KBM-7 (cell line): ENCODE measurements at places on chromosomes 13 and 19.

- DNase-seq, result no peak
These were observed 9.0 kb downstream of the BLOC1S3 start for GRCh38 chr19:45187421-45188100.

- no peak for DNase-seq
These were observed 3.3 kb upstream of the TM6SF2 start for GRCh38 chr19:19276386-19276785.

DNA sequence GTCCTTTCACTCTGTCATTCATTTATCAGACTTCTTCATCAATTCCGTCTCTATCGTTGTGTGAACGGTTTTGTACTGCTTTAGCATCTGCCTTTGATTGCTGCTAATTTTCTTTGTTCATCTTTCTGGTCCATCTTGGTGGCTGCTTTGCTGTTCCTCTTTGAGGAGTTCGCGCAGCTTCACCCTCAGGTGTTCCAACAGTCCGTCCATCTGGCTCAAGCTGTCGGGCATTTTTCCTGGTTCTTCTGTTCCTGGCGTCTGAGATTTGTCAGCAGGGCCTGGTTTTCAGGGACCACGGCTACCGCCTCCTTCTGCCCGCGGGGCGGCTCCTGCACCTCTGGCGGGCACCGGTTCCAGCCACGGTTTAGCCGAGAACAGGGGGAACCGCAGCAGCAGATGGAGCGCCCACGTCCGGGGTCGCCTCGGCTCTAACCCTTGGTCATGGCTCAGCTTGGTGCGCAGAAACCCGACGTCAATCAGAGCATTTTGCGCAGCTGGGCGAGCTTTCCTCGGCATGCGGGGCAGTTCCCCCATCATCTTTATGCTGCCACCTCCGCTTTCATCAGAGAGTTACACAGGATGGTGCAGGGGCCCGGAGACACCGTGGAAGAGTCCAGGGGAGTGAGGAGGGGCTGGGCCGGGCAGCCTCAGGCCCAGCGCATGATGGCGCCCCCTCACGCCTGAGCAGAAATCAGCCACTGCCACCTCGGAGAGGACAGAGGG lies 89.5 kb downstream of the ZNF100 start:
- no peak for DNase-seq

DNA sequence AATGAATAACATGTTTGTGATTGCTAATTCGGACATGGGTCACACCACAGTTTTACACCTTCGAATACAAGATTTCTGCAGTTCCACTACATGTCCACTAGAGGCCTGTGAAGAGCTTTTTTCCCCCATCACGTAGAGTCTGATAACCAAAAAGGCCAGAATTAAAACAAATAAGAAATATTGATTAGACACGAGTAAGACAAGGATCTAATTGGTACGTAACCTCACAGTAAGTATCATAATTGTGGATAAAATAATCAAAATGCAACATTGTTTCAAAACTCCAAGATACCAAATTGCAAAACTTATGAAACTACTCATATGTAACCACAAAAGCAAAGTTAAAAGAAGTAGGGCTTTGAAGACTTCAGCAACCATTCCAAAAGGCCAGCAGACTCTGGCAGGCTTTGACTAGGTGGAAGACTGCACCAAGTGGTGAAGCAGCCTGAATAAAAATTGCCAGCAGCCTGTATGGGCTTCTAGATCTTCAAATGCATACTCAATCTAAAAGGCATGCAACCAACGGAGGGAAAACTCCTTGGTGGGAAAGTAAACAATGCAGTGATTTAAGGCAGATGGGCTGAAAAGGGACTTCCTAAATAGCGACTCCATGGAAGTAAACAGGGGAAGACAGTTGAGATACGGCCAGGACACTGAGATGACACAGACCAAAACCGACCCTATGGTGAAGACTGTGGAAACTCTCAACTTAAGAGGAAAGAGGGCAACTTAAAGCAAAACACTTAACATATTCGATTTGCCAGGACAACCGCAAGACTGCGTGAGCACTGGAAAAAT lies 56.7 kb downstream of the STARD13 start:
- peak; percentile 54 for DNase-seq

DNA sequence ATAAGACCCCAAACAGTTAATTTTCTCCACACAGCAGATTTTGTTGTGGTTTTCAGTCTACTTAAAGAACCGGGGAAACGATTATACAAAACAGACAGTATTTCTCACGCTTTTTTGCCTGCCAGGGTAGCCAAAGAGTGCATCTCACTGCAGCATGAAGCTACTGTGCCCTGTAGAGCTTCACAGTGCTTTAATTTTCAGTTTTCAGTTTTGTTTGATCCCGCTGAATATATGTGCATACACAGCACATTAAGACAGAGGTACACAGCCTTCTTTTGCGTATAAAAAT lies 215.0 kb downstream of the TEX29 start:
- DNase-seq, result no peak

- no peak for DNase-seq
These were observed 79.8 kb upstream of the NBEA start for GRCh38 chr13:34862311-34862710.

GRCh38 chr19:55377356-55378131 lies 918 bp downstream of the TMEM190 start:
- DNase-seq, result no peak

GRCh38 chr13:29844441-29844840 lies 6.0 kb downstream of the UBL3 start:
- no peak for DNase-seq

GRCh38 chr13:66914155-66914554 lies 316.0 kb downstream of the PCDH9 start:
- DNase-seq, result peak; percentile 11

GRCh38 chr13:98451676-98452470 lies 125.0 kb downstream of the STK24 start:
- no peak for DNase-seq

- no peak for DNase-seq
These were observed 403.0 kb downstream of the LMO7 start for GRCh38 chr13:76038920-76039716.

- DNase-seq, result no peak
These were observed 88.2 kb upstream of the GPR183 start for GRCh38 chr13:99395436-99395835.

DNA sequence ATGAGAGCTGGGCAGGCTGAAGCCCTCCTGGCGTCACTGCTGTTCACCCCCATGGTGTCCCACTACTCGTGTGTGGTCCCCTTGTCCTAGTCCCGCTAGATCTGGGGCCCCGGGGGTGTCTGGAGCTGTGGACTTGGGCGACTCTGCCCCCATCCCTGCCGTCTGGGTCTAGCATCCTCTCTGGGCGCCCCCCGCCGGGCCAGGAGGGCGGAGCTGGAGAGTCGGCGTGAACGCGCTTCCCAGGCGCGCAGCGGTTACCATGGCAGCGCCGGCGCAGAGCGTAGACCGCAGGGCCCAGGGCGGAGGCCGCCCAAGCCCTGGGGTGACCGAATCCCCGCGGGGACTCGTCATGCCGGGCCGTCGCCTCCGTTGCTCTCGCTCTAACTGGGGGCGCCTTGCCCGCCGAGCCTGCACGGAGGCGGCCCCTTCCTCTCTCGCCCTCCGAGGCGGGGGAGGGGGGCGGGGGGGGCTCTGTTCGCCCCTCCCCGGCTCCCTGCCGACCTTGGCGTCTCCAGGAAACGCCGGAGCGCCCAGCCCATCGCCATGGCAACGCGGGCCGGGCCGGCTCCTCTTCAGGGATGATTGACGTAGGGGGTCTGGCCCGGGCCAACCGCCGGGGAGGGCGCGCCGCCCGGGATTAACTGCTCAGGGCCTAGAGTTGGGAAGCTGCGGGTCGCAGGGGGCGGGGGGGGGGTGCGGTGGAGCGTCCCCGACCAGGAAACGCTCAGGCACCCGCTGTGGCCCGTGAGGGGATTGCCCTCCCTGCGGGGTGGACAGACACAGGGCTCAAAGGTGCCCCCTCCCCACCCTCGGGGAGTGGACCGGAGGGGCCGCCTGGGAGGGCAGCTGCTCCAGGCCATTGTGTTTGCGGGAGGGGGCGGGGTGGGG lies 8.9 kb downstream of the ISYNA1 start:
- DNase-seq, result no peak

GRCh38 chr19:18122860-18123795 lies 25.6 kb downstream of the MAST3 start:
- DNase-seq, result no peak

- DNase-seq, result no peak
These were observed 18.6 kb downstream of the FBXO46 start for GRCh38 chr19:45711851-45712698.

DNA sequence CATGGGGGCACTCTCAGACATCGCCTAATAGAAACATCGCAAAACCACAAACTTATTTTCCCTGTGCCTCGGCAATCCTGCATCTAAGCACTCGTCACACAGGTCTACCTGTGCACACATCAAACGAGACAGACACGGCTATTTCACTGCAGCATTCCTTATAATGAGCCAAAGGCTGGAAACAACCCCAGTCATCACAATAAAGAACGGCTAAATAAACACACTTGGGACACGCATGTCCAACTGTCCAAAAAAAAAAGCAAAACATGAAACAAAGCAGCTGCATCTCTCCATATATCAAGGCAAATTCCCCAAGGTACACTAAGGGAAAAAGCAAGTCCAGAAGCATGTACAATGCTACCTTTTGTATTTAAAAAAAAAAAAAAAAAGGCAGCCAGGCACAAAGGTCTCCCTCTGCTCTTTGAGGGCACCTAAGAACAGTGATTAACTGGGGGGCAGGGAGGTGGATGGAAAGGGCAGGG lies 27.2 kb upstream of the CCNP start:
- DNase-seq, result no peak

- no peak for DNase-seq
These were observed 187.1 kb downstream of the KATNAL1 start for GRCh38 chr13:30120133-30120822.

- DNase-seq, result no peak
These were observed 870.2 kb downstream of the EFNB2 start for GRCh38 chr13:105665284-105665683.

DNA sequence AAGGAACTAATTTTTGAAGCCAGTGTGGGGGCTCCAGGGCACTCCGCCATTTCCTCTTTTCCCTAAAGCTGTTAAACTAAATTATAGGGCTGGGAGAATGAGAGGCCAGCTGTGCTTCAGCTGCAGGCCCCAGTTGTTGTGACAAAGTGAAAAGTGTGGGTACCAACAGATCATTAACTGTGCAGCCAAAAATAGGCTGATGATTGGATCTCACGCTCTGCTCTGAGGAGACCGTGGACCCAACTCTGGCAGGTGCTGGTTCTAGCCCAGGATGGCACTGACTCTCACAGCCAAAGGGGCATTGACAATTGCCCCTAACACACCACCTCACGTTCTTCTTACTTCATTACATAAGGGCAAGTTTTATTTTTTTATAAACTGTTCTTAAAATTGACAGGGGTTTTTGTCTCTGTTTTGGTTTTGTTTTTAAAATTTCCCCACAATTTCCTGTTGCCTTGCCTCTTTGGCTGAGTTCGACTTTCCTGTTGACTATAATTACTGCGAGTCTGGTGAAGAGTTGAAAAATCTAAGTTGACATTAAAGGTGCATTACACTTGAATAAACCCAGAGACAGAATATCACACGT lies 391.0 kb downstream of the FGF9 start:
- no peak for DNase-seq

DNA sequence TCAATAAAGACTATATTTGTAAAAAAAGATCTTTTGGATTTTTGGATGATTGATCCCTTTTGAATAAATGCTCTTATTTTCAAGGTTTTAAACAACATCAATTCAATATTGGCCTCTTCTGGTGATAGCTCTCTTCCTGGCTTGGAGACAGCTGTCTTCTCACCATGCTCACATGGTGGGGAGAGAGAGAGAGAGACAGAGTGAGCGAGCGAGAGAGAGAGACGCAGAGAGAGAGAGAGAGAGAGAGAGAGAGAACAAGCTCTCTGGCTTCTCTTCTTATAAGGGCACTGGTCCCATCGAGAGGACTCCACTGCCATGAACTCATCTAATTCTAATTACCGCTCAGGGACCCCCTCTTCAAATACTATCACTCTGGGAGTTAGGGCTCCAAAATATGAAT lies 32.1 kb upstream of the FARP1 start:
- no peak for DNase-seq

- DNase-seq, result no peak
These were observed 117.9 kb downstream of the CRYL1 start for GRCh38 chr13:20407759-20408158.

GRCh38 chr13:35723821-35724220 lies 247.3 kb upstream of the MAB21L1 start:
- peak; percentile 56 for DNase-seq

DNA sequence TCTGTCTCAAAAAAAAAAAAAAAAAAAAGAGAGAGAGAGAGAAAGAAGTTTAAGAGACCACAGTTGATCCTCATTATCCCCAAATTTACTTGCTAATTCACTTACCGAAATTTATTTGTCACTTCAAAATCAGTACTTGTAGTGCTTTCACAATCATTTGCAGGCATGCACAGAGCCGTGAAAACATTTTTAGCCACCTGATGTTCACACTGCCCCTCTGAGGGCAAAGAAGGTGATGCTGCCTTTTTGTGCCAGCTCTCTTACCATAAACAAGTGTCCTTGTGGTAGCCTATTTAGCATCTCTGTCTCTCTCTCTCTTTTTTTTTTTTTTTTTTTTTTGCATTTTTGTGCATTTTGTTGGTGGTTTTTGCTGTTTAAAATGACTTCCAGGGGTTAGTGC lies 24.1 kb upstream of the CASP14 start:
- peak; percentile 32 for DNase-seq

DNA sequence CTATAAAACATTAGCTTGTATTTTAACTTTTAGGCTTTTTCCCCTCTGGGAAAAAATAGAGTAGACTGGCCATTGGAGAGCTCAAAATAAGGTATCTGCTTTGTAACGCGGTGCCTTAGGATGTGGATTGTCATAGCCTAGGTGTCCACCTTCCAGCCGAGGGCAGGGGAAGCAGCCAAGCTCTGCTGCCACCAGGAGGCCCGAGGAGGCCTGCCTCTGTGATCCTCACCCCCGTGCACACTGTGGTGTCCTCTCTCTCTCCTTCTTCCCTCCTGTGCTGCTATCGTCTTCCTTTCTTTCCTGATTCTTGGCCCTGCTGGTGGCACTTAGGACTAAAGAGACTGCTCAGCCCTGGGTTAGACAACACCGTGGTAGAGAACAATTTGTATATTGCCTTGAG lies 11.3 kb downstream of the HNRNPM start:
- DNase-seq, result no peak

DNA sequence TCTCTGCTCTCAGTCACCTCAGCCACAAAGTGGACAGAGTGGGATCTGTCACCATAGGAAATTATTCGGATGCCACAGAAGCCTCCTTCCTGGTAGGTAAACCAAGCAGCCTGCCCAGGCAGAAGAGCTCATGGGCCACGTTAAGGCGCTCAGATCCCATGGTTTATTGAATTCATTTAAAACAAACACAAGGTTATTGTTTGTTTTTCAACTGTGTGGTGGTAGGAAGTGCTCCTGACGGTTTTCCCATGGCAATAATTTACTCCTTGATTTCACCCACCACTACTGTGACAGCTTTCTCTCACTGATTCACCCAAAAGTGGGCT lies 14.4 kb downstream of the BCAM start:
- DNase-seq, result no peak
